T-helper 9 cell (primary cell): ENCODE measurements at places on chromosomes 1 and 21.

GRCh38 chr1:40870135-40870728, 8.1 kb upstream of the CITED4 start:
- DNase-seq = no peak

- DNase-seq = no peak
Measured at GRCh38 chr21:42645211-42646075, 8.0 kb upstream of the PDE9A start.

- DNase-seq = no peak
Measured at GRCh38 chr1:54581621-54582035, 33.6 kb downstream of the ACOT11 start.

DNA sequence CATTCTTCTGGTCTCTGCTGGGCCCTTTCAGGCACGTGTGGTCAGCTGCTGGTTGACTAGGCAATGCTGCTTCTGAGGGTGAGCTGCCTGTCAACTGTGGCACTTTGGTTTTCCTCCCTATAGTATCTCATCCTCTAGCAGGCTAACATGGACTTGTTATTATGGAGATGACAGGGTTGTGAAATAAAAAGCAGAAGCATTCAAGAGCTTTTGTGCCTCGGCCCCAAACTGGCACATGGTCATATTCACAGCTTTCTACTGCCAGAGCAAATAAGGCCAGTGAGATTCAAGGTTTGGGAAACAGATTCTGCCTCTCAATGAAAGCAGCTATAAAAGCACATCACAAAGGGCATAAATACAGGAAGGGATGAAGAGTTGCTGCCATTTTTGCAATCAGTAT, 1.6 kb upstream of the ZNF124 start:
- DNase-seq = no peak

- no peak for DNase-seq
Measured at GRCh38 chr1:184975208-184975870, 1.0 kb upstream of the NIBAN1 start.

- no peak for DNase-seq
Measured at GRCh38 chr1:242522304-242522945, 2.1 kb downstream of the PLD5 start.

DNA sequence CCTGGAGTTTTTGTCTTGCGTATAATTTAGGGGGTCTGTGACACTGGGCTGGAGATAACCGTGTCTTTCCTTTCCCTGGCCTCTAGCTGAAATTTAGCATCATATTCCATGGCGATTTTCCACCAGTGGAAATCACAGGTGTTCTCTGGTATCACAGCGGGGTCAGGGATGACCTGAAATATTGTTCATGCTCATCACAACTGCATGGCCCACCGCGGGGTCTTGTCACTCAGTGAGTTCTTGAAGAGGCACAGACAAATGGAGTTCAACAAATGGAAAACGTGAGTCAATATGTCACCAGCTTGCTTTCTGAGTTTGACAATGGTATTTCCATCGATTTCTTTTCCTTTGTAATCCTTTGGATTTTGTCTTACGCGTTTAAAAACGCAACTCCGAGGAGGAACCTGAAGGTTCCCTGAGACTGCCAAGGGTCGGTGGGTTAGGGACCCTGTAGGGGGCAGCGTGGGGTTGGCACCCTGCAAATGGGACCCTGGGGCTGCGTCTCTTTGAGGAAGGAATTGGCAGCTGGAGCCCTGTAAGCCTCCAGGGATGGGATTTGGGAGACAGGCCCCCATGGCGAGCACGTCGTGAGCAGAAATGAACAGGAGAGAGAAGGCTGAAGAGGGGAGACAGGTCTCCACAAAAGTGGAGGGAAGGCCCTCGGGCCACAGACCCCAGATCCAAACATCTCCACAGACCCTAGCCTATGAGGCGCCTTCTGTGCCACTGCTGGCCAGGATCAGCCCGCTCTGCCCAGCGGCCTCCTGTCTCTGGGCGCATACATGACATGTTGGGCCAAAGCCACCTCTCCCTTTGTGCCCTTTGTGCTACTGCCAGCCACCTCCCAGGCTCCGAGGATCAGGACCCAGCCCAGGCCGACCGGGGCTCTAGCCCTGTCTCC, 32.1 kb upstream of the RUNX3 start:
- no peak for DNase-seq

DNA sequence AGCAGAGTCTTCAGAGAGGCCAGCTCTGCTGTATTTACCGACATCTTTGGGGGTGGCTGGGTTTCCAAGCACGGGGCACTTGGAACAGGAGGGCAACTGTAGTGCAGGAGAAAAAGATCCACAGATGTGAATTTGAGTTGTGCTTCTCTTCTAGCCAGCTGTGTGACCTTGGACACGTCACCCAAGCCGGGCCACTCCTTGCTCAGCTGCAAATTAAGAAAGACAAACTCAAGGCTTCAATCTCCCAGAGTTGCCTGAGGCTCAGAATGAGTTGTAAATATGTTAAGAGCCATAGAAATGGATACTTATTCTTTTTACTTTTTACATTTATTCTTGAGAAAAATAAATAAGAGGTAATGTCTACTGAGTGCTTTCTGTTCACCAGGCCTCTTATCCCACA, 24.3 kb downstream of the GRIK3 start:
- no peak for DNase-seq

- no peak for DNase-seq
Measured at GRCh38 chr1:10621906-10622305, 147.2 kb downstream of the PEX14 start.

GRCh38 chr1:162719678-162720077, 70.8 kb upstream of the HSD17B7 start:
- no peak for DNase-seq

- no peak for DNase-seq
Measured at GRCh38 chr1:226643177-226643576, 94.6 kb downstream of the STUM start.

DNA sequence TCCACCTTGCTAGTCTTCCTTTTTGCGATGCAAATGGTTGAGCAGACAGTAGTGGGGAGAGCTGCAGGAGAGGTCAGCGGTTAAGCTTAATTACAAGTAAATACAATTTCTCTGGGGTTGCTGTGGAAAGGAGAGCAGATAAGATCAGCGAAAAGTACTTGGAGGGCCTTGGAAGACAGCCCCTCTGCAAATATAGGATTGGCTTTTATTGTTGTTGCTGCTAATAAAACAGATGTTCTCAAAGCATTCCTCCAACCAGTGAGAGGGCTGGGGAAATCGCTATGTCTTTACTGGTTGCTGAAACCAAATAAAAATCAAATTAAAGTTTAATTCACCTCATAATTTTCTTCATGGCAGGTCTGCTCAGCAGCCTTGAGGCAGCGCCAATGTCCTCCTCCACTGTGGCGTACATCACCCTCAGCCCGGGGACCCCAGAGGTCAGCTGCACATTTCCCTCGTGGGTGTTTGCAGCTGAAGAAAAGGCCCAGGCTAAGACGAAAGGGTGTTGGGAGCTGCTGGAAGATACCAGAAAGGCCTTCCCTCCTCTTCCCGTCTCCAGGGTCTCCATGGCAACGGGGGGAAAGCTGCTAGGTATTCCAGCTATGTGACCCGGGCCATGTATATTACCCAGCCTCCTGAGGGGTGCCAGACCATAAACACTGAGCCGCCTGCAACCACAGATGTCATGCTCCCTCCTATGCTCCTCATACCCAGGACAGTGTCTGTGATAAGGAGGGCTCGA, 54.6 kb upstream of the POU2F1 start:
- DNase-seq = no peak

DNA sequence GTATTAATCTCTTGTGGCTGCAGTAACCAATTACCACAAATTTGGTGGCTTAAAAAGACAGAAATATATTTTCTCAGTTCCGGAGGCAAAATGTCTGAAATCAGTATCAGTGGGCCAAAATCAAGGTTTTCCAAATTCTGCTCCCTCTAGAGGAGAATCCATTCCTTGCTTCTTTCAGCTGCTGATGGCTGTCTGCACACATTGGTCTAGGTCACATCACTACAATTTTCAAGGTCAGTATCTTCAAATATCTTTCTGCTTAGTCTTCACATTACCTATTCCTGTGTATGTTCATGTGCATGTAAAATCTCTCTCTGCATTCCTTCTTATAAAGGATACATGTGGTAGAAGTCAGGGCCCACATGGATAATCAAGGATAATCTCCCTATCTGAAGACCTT, 999.4 kb downstream of the KCNT2 start:
- DNase-seq = no peak

DNA sequence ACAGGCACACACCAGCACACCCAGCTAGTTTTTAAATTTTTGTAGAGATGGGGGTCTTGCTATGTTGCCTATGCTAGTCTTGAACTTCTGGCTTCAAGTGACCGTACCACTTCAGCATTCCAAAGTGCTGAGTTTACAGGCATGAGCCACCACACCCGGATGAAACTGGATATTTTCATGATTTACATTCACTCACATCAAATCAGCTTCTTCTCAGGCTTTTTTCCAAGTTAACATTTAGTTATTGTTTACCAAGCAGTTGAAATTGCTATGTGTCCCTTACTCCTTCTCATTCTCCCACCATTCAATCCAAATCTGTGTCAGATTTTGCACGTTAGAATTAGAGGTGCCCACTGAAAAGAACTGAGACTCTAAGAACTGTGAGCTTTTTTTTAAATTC, 18.4 kb downstream of the RIT1 start:
- DNase-seq = no peak

DNA sequence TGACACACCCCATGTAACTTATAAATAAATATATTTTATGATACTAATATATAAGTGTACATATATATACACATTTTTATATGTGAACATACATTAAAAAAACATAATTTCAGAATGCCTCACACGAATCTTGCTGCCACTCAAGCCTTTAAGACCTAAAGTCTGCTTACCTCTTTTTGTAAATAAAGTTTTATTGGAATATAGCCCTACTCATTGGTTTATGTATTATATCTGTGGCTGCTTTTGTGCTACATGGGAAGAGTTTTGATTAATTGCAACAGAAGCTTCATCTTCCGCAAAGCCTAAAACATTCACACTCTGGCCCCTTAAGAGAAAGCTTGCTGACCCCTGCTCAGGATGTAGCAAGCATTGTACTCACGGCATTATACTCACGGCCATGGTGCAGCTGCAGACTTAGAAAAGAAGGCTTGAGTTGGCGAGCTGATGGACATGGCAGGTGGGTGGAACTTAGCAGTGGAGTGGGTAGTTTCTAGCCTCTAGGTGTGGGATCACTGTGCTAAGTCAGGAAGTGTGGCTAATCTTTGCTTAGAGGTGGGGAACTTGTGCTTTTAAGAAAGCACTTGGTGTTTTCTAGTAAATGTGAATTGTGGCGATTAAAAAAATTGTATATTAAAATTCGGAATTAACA, 80.8 kb downstream of the DYRK1A start:
- no peak for DNase-seq

- no peak for DNase-seq
Measured at GRCh38 chr1:108877348-108878159, 769 bp downstream of the GPSM2 start.

DNA sequence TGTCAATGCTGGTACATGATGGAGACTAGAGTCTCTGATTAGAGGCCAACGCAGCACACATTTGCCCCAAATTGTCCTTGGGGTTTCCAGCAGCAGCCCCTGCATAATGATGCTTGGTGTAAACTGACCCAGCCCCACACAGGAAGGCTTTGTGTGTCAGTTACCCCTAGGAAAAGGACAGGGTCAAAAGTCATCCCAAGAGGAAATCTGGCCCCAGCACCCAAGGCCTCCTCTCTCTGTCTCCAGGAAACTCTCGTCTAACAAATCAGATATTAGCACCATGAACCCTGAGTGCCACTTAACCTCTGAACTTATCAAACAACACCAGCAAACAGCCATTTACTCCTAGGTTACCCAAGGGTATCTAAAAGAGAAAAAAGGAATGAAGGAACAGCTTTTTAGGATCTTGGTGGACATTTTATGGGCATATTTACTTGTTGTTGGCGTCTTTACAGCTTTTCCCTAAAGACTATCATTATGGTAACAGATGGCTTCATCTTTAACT, 84.5 kb downstream of the PSMG1 start:
- DNase-seq = no peak

DNA sequence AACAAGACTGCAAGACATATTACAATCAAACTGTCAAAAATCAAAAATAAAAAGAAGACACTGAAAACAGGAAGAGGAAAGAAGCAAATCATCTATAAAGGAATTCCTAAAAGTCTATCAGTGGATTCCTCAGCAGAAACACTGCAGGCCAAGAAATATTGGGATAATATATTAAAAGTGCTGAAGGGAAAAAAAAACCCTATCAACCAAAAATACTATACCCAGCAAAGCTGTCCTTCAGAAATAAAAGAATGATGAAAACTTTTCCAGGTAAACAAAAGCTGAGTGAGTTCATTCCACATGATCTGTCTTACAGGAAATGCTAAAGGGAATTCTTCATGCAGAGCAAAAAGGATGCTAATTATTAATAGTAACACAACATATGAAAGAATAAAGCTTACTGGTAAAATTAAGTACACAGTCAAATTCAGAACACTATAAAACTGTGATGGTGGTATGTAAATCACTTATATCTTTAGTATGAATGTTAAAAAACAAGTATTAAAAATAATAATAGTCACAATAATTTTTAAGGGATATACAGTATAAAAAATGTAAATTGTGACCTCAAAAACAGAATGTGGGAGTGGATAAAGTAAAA, 12.9 kb upstream of the ACP6 start:
- DNase-seq = no peak

DNA sequence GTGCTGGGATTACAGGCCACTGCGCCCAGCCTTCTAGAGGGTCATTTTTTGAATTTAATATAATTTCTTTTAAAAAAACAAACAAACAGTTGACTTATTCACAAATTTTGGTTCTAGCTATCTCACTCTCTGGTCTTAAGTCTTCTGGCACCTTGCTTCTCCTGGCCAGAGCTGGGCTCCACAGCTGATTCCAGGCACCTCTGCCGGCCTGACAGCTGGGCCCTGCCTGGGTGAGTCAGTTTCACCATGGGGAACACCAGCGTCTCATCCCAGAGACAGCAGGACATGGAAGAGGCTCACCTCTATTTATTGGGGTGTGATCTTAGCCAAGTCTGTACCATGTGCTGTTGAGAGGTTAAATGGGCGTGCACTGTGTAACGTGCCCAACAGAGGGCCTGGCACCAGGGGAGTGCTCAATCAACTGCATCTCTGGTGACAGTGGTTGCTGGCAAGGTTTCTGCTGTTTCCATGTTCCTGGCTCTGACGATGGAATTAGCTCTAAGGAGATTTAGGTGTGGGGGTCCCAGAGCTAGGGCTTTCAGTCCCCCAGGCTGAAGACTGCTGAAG, 956 bp downstream of the CPLANE2 start:
- DNase-seq = peak; percentile 28

- peak; percentile 71 for DNase-seq
Measured at GRCh38 chr1:92485381-92486250, 1.1 kb downstream of the GFI1 start.

DNA sequence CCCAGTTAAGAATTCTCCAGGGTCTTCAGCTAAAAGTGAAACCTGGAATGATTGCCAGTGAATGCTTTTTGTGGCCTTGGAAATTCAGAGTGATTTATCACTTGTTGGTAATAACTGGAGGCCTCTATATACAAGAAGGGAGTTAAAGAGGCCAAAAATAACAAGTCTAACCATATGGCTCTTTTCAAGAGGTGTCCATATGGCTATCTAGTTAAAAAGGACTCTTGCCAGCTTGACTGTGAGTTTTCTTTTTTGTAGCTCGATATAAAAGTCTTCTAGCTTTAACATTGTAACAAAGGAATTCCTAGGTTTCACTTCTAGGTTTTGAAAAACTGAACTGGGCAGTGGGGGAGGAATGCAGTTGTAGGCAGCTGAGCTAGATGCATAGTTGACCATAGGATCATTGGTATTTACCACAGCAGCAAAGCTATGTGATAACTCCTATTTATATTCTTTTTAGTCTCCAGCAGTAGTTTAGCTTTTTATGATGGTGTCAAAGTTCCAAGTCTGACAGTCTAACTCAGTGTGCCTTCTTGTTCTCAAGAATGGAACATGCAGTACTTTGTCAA, 44.4 kb downstream of the CACHD1 start:
- DNase-seq = no peak

GRCh38 chr1:44227211-44227610, 13.9 kb downstream of the DMAP1 start:
- DNase-seq = no peak
